CD4-positive, CD25-positive, alpha-beta regulatory T cell (primary cell): ENCODE measurements at places on chromosomes 16 and 17. TPM values are rescaled to one million over a fixed set of nuclear protein-coding genes. Genes with fewer than 3 reads are reported as not detected.

DNA sequence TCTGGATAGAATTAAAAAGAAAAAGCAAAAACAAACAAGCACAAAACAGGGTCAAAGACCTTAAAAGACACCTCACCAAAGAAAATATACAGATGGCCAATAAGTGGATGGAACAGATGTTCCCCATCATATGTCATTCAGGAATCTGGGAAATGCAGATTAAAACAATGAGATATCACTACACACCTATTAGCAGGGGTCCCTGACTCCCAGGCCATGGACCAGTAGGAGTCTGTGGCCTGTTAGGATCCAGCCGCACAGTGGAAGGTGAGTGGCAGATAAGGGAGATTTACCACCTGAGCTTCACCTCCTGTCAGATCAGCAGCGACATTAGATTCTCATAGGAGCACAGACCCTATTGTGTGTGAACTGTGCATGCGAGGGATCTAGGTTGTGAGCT lies 167.9 kb downstream of the HS3ST4 start:
- no peaks in the 10 kb centered on the region for H3K4me1 ChIP-seq
- no peaks in the 10 kb centered on the region for H3K36me3 ChIP-seq
- no peak for DNase-seq

DNA sequence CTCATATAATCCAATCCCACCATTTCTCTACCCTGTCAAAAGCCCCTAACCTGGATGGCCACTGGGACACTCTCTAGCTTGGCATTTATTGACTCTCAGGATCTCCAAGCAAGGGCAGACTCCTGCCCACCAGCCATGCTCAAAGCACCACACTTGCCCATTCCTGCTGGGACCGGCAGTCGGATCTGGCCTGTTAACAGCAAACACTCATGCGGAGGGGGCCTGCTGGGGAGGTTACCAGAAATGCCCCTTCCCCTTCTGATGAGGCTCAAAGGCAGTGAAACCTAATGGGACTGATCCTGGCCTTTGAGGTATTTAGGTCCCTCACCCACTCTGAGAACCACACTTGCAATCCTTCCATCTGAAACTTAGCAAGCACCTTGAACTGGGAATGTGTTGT lies 6.5 kb upstream of the CCL1 start:
- H3K4me3 ChIP-seq: no peak overlapping the region
- H3K27ac ChIP-seq: no peak overlapping the region
- no peak for DNase-seq
- peaks cover 5% of the 10 kb centered on the region for H3K27me3 ChIP-seq
- H3K4me1 ChIP-seq: no peaks in the 10 kb centered on the region
- H3K36me3 ChIP-seq: no peaks in the 10 kb centered on the region

GRCh38 chr16:24309258-24310142 lies 53.4 kb downstream of the CACNG3 start:
- H3K27ac ChIP-seq: no peak overlapping the region
- no peaks in the 10 kb centered on the region for H3K27me3 ChIP-seq
- no peak for DNase-seq
- no peaks in the 10 kb centered on the region for H3K4me1 ChIP-seq
- H3K4me3 ChIP-seq: no peak overlapping the region

DNA sequence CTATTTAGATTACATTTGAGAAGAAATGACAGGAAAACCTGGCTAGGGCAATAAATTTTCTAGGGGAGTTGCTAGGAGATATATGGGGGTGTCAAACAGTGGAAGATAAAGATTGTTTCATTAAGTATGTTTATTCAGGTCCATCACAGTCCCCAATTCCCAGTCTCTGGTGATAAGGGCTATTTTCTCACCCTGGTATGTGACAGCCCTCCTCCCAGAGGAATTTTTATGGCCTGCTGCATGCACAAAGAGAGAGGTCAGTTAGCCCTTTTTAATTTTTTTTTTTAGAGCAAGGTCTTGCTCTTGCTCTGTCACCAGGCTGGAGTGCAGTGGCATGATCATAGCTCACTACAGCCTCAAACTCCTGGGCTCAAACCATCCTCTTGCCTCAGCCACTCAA lies 53.6 kb upstream of the ATF7IP2 start:
- no peak for DNase-seq
- H3K36me3 ChIP-seq: no peaks in the 10 kb centered on the region
- H3K4me1 ChIP-seq: peaks cover 49% of the 10 kb centered on the region
- no peaks in the 10 kb centered on the region for H3K27me3 ChIP-seq
- H3K4me3 ChIP-seq: no peak overlapping the region

GRCh38 chr17:17419631-17420030 lies 57.2 kb upstream of the MED9 start:
- no peaks in the 10 kb centered on the region for H3K36me3 ChIP-seq
- H3K4me1 ChIP-seq: peaks cover 11% of the 10 kb centered on the region
- no peaks in the 10 kb centered on the region for H3K27me3 ChIP-seq
- H3K4me3 ChIP-seq: no peak overlapping the region
- DNase-seq: no peak

GRCh38 chr16:84823484-84823883 lies 3.7 kb downstream of the CRISPLD2 start:
- H3K27me3 ChIP-seq: no peaks in the 10 kb centered on the region
- peaks cover 8% of the 10 kb centered on the region for H3K4me1 ChIP-seq
- H3K27ac ChIP-seq: no peak overlapping the region
- no peaks in the 10 kb centered on the region for H3K36me3 ChIP-seq

GRCh38 chr17:35101036-35101435 lies 18.6 kb downstream of the RAD51D start:
- H3K4me1 ChIP-seq: no peaks in the 10 kb centered on the region
- no peak overlapping the region for H3K4me3 ChIP-seq
- no peak for DNase-seq

The TEX14 gene
- not detected for polyA plus RNA-seq

The ALOX12 gene
- 0.21 TPM for polyA plus RNA-seq

The TBC1D3G gene
- polyA plus RNA-seq: not detected
